Lung (tissue), 17 donors: ENCODE measurements at places on chromosomes 3 and 15. TPM values are rescaled to one million over a fixed set of nuclear protein-coding genes. Genes with fewer than 3 reads are reported as not detected.

DNA sequence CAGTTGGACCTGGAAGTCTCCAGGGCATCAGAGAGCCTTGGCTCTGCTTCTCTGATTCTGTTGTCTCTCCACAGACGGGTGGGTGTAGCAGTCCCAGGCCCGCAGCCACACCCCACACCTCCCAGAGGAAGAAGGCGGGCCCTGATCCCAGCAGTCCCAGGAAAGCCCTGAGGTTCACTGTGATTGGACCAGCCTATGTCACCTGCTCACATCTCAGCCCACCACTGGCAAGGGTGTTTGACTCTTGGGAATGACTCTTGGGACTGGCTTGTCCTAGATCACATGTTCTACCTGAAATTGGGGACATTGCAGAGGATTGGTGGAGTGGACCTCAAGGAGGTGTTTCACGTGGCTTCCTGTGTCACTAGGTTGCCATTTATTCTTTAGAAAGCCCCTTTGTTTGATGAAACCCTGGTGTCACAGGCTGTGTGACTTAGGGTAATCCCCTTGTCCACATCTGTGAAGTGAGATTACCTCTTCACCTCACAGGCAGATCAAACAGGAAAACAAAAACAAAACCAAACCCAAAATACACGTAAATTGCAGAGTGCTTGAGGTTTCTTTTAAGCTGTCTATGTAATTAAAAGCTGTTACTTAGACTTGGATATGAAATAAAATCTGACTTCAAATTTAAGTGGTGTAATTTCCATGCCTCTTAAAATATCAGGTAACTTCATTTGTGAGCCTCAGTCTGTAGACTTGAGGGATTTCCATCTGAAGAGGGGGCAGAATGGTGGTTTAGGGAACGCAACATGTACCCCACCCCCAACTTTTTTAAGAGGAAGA lies 26.7 kb downstream of the FLNB start:
- DNase-seq = no peak
- H3K27me3 ChIP-seq = no peaks in the 10 kb centered on the region
- peaks cover 5% of the 10 kb centered on the region for H3K4me1 ChIP-seq
- no peaks in the 10 kb centered on the region for H3K36me3 ChIP-seq

KBTBD13 gene
- total RNA-seq = 0.23 TPM

DNA sequence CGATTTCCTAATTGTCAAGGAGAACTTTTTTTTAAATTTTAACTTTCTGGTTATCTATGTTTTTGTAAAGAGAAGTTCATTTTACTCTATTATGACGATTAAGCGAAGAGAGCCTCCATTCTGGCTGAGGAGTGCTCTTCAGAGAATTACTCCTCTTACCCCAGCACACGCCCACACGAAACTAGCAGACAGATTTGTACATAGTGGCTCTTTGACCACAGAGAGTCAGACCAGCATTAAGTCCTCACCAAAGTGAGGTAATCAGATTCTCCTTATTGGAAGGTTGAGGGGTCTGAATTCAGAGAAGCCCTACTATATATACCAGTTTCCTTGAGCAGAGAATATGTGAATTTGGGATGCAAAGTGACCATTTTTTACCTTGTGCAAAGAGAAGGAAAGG lies 204.8 kb upstream of the TSC22D2 start:
- H3K4me1 ChIP-seq = no peaks in the 10 kb centered on the region
- no peaks in the 10 kb centered on the region for H3K36me3 ChIP-seq
- no peaks in the 10 kb centered on the region for H3K27me3 ChIP-seq

CPA3 gene
- total RNA-seq = 2.4 TPM

DNA sequence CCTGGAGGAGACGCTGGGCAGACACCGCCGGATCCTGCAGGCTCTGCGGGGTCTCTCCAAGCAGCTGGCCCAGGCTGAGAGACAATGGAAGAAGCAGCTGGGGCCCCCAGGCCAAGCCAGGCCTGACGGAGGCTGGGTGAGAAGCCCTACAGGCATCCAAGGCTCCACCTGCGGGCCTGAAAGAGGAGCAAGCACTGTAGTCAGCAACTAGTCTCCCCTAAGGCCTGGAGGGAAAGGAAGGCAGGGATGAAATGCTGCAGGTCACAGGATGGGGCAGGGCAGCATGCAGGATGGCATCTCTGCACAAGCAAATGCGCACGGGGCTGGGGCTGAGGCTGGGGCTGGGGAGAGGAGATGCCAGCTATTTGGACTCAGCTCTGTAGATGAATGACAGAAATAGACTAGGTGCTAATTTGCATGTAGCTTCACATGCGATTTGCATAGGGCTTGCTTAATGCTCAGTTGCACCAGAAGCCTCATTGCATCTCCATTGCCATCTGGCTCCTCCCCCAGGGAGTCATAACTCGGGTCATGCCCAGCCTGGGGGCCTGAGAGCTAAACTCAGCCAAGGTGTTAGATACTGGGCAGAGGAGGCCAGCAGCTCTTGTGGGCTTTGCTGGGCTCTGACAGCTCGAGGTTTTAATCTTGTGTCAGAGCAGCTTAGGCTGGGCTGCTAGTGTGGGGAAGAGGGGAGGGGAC lies 5.2 kb upstream of the CPLX3 start:
- peaks cover 5% of the 10 kb centered on the region for H3K4me1 ChIP-seq
- no peaks in the 10 kb centered on the region for H3K36me3 ChIP-seq
- peaks cover 10% of the 10 kb centered on the region for H3K27me3 ChIP-seq
- DNase-seq = no peak

DPPA2 gene
- total RNA-seq = not detected

- H3K36me3 ChIP-seq = no peaks in the 10 kb centered on the region
- peak; percentile 67 for DNase-seq
- no peak overlapping the region for H3K27ac ChIP-seq
- H3K4me1 ChIP-seq = peaks cover 20% of the 10 kb centered on the region
- H3K4me3 ChIP-seq = no peak overlapping the region
- peaks cover 22% of the 10 kb centered on the region for H3K27me3 ChIP-seq
Observed at GRCh38 chr3:139934613-139935015, 371 bp upstream of the CLSTN2 start.

- no peak overlapping the region for H3K27ac ChIP-seq
- peaks cover 13% of the 10 kb centered on the region for H3K36me3 ChIP-seq
- H3K27me3 ChIP-seq = no peaks in the 10 kb centered on the region
Observed at GRCh38 chr3:94070341-94070911, 7.6 kb downstream of the NSUN3 start.

- no peak overlapping the region for H3K27ac ChIP-seq
- H3K4me3 ChIP-seq = no peak overlapping the region
- peaks cover 14% of the 10 kb centered on the region for H3K4me1 ChIP-seq
- peaks cover 13% of the 10 kb centered on the region for H3K36me3 ChIP-seq
Observed at GRCh38 chr3:154126651-154127050, 5.5 kb downstream of the ARHGEF26 start.

GRCh38 chr3:140931801-140932200 lies 9.8 kb upstream of the SLC25A36 start:
- no peaks in the 10 kb centered on the region for H3K27me3 ChIP-seq
- no peak for DNase-seq
- H3K27ac ChIP-seq = no peak overlapping the region
- no peak overlapping the region for H3K4me3 ChIP-seq

DNA sequence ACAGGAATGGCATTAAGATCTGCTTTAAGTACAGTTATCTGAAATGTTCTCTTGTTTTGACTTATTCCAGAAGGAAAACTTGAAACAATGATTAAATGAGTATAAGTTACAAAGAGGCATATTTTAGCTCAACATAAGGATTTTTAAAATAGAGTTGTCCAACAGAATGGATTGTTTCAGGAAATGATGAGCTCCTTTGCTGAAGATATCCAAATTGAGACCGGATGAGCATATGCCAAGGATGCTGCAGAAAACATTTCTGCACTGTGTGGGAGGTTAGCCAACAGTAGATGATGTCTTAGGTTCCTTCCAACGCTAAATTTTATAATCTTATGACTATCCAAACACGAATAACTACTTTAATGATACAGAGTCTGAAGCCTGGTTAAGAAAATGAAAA lies 226.5 kb upstream of the NANOGP8 start:
- no peak overlapping the region for H3K27ac ChIP-seq
- H3K27me3 ChIP-seq = no peaks in the 10 kb centered on the region
- no peak overlapping the region for H3K4me3 ChIP-seq
- H3K4me1 ChIP-seq = peaks cover 14% of the 10 kb centered on the region

GRCh38 chr15:41790756-41791546 lies 16.7 kb downstream of the MAPKBP1 start:
- DNase-seq = peak; percentile 44
- peak overlapping the region; percentile 89 for H3K27ac ChIP-seq

GRCh38 chr15:70023769-70024491 lies 73.8 kb downstream of the TLE3 start:
- H3K4me3 ChIP-seq = no peak overlapping the region
- DNase-seq = peak; percentile 78
- H3K27me3 ChIP-seq = no peaks in the 10 kb centered on the region
- peaks cover 14% of the 10 kb centered on the region for H3K4me1 ChIP-seq
- H3K36me3 ChIP-seq = no peaks in the 10 kb centered on the region
